Activated T-helper 9 cell treated with anti-CD3 and anti-CD28 coated beads, Interleukin-2, amount 50 U/mL, for 16 hours (primary cell): ENCODE measurements at places on chromosomes 12 and 14.

DNA sequence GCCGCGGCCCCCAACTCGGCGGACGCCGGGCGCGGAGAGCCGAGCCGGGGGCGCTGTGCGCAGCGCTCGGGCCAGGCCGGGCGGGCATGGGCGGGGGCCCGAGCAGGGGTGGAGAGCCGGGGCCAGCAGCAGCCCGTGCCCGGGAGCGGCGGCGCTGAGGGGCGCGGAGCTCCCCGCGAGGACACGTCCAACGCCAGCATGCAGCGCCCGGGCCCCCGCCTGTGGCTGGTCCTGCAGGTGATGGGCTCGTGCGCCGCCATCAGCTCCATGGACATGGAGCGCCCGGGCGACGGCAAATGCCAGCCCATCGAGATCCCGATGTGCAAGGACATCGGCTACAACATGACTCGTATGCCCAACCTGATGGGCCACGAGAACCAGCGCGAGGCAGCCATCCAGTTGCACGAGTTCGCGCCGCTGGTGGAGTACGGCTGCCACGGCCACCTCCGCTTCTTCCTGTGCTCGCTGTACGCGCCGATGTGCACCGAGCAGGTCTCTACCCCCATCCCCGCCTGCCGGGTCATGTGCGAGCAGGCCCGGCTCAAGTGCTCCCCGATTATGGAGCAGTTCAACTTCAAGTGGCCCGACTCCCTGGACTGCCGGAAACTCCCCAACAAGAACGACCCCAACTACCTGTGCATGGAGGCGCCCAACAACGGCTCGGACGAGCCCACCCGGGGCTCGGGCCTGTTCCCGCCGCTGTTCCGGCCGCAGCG lies 639 bp downstream of the FZD10 start:
- DNase-seq: no peak

GRCh38 chr12:22064968-22065367 lies 18.9 kb downstream of the CMAS start:
- DNase-seq: no peak

GRCh38 chr12:101749657-101750056 lies 10.4 kb upstream of the SYCP3 start:
- no peak for DNase-seq

GRCh38 chr12:125919856-125920470 lies 854.7 kb downstream of the AACS start:
- DNase-seq: no peak

DNA sequence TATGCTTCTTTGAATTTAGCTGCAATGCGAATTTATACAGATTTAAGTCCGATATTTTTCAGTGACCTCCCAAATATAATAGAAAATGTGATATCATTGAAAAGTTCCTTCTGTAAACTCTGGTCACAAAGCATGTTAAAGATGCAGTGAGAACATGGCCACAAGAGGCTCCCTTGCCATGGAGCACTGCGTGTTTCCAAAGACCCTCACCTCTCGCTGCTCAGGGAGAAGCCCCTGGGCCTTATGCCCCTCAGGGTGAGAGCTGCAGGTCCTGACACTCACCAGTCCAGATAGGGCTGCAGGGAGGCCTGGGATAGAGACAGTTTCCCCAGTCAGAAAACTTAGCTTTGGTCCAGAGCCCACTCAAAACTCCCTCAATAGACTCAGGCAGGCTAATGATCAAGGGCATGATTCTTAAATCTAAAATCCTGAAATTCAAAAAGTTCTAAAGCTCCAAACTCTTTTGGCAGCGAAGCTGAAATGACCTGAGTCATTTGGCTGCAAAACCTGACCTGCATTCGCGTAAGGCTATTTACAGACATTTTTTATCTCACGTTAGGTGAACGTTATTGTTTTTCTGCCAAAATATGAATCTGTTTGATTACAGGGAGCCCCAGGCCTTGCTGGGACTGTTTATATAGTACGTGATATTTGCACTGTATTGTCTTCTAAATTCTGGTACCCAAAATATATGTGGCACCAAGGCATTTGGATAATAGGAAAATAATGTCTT lies 67.8 kb downstream of the CAPZA3 start:
- DNase-seq: no peak

DNA sequence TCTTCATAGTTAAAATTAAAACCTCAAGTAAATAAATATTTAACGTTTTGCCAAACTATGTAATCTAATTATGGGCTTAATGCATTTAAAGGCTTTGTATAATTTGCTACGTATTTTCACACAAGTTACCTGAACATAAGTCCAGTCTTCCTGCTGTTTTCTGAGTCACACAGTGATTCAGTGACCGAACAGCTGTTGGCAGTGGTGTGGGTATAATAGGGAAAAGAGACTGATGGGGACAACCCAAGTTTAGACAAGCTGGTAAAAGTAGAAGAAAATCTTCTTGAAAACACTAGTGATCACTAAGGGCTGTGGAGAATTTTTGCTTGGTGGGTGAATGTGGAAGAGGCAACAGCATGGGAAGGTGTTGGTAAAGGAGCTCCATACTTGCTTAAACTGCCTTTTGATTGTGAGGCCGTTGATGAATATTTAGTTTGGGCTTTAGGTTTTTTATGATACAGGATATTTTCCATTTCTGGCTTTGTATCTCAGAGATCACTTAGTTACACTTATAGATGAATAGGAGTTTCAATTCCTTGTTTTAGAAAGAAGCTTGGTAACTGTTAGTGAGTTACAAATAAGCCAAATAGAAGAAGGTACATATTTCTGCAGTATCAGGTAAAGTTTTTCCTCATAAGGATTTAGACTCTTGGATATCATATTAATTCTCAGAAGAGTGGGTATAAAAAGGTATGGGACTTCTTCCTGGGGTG lies 23.9 kb downstream of the LRRK2 start:
- no peak for DNase-seq

DNA sequence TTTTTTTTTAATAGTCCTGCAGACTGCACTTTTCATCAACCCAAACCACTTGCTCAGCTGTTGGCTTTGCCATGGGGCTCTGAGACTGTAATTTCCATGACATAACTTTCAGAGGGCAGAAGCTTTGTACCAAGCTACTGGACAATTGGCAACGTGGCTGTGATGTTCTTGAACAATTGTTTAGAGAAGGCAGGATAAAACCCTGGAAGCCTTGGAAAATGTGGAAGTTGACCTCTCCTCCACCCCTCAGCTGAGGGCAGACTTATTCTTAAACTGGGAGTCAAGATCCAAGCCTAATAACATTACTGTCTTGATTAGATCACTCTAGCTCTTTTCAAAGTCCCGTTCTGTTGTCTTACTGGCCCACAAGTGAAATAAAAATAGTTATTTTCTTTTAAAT lies 2.2 kb downstream of the OR4E1 start:
- DNase-seq: no peak

DNA sequence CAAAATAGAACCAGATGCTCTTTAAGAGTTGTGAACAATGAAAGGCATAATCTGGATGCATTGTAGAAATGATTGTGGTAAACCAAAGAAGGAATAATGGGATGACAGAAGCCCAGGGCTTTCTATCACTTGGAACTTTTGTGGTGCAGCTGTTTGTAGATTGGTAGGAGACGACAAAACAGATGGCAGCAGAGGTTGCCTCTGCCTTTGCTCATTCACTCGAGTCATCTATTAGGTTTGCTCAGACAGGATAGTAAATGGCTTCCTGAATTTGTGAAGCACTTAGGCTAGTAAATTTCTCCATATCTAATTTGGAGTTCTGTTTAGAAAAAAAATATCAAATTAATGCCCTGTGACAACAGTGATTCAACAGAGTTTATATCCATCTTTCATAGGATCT lies 78.4 kb downstream of the FGD4 start:
- DNase-seq: no peak

DNA sequence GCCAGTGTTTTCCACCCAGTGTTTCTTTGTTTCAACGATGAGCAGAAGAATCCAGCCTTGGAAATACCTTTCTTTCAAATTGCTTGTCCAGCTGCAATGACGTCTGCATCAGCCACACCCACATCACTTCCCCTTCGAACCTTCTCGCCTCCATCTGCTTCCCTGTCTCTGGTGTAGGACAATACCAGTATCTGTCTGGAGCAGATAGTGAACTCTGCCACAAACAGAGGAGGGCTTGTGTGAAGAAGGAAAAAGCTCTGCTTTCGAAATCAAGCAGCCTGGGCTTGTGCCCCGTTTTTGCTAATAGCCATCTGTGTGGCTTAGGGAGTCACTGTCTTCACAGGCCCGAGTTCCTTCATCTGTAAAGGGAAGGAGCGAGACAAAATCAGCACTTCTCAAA lies 415.4 kb downstream of the ZFP36L1 start:
- no peak for DNase-seq

DNA sequence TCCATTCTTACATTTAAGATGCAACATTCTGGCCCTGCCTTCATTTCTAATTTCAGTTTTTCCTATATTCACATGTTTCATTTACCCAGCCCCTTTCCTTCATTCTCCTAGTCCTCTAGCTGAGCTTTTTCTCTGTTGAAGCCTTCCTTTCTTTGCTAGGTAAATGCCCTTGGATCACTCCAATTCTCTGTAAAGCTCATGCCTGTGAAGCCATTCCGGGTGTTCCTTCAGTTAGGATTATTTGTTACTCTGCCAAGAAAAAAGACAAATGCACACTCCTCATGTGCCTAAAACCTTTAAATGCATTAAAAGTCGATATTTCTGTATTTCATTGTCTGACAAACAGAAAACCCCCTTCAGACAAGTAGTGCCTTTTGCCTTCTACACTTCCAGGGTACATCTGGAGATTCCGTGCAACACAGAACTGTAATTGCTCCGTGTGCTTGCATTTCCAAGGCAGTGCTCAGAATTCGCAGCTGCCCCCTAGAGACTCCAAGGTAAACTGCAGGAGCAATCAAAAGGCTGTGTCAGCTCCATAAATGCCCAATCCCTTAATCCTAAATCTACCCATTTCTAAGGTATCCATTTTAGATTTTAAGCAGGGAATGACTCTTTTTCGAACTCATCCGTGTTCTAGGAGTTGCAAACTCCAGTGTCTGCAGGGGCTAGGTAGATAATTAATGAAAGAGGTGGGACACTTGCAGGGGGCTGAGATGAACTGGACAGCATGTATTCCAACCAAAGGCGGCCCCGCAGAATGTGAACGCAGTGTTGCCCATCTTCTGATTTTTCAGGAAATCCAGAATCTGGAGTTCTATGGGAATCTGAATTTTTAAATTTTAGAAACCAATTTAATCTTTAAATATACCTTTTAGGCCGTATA lies 320.2 kb downstream of the GRIN2B start:
- DNase-seq: no peak

GRCh38 chr12:65930114-65930828 lies 106.0 kb downstream of the HMGA2 start:
- no peak for DNase-seq

DNA sequence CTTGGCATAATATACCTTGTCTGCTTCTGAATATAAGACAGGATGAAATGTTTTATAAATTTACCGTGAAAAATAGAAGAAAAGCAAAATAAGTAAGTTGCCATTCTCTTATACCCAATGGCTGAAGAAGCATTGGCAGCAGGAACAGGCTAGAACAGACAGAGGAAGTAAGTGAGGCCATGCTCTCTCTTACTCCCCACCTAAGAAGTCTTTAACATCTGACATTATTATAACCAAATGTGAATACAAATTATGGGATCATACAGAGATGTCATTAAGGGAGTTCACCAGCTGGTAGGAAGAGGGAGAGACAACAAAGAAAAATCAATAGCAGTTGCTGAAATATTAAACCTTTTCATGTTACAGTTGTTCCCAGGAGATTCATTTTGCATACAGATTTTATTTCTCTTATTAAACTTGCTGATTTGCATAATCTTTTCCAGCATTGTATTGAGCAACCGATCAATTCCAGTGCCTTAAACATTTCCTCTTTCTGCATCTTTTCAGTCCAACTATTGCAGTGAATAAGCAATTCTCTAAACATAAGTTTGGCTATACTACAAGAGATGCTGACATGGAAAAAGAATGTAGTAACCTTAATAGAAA lies 270.6 kb downstream of the SLC6A15 start:
- DNase-seq: no peak

DNA sequence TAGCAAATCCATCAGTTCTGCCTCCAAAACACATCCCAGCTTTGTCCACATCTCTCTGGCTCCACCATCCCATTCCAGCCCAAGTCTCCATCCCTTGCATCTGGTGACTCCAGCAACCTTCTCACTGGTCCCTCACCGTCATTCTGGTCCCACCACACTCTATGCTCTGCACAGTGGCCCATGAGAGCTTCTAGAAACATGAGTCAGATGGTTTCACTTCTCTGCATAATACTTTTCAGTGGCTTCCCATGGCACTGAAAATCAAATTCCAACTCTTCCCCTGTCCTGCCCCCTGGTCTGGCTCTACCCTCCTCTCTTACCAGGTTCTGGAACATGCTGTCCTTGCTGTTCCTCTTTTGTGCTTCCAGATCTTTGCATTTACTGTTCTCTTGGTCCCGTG lies 17.2 kb upstream of the C12orf76 start:
- DNase-seq: no peak

- no peak for DNase-seq
Measured at GRCh38 chr14:81819344-81819743, 285.7 kb upstream of the SEL1L start.

- no peak for DNase-seq
Measured at GRCh38 chr14:63725786-63726460, 1.9 kb downstream of the SGPP1 start.

DNA sequence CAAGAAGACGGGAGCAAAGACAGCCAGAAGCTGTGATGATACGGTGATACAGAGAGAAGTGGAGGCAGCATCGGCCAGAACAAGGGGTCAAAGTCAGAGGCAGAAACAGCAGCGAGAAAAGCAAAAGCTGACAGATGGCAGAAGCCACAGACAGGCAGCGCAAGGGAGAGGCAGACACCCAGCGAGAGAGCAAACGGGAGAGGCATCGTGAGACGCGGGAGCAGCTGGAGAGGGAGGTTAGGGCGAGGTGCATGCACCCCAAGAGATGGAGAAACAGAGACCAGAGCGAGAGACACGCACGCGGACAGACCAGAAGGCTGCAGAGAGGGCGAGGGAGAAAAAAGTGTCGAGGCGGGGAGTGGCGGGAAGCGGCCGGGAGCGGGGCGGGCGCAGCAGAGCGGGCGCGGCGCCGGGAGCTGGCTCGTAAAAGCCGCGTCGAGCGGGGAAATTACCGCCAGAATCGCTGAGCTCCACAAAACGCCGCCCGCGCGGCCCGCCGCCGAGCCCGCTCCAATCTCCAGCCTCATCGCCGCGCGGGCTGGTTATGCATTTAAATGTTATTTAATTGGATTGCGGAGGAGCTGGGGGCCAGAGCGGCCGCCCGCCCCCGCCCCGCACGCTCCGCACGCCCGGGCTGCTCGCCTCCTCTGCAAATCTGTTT lies 15.6 kb downstream of the SMUG1 start:
- DNase-seq: no peak

GRCh38 chr12:6312529-6313325 lies 2.2 kb downstream of the PLEKHG6 start:
- DNase-seq: no peak

DNA sequence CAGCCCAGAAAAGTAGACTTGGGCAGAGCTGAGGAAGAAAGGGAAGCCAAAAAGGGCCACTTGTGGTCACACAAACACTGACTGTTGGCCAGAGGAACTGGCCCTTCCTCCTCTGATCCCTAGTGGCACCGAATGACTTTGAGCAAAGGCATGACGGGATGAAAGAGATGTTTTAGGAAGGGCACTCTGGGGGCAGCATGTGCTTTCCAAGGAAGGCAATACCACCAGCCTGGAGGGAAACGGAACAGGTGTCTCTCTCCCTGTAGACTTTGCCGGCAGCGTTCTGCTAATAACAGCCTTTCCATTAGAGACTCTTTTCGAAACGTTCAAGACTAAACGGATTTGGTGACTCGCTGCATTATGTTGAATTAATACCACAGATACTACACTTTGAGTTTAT lies 12.3 kb upstream of the FBXO21 start:
- DNase-seq: no peak

GRCh38 chr12:5003025-5003666 lies 40.5 kb upstream of the KCNA5 start:
- DNase-seq: no peak
